Activated gamma-delta T cell treated with Interleukin-2 at 50 U/mL for 16 hours (primary cell): ENCODE measurements at places on chromosomes 1 and 21.

GRCh38 chr1:8876087-8876486 lies 2.4 kb downstream of the ENO1 start:
- DNase-seq = no peak

GRCh38 chr1:191641420-191642260 lies 516.6 kb upstream of the RGS18 start:
- no peak for DNase-seq

- DNase-seq = no peak
Observed at GRCh38 chr21:41805038-41805437, 38.2 kb upstream of the RIPK4 start.

GRCh38 chr21:44757731-44758130 lies 43.9 kb downstream of the UBE2G2 start:
- no peak for DNase-seq

DNA sequence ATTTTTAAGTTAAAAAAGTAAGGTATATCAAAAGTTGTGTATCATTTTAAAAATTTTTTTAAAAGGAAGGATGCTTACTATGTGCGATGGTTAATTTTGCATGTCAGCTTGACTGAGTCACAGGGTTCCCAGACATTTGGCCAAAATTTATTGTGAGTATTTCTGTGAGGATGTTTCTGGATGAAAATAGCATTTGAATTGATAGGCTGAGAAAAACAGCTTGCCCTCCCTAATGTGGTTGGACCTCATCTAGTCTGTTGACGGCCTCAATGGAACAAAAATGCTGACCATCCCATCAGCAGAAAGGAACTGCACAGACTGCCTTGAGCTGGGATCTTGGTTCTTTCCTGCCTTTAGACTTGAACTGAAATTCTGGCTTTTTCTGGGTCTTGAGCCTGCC lies 724.5 kb downstream of the NCAM2 start:
- no peak for DNase-seq

DNA sequence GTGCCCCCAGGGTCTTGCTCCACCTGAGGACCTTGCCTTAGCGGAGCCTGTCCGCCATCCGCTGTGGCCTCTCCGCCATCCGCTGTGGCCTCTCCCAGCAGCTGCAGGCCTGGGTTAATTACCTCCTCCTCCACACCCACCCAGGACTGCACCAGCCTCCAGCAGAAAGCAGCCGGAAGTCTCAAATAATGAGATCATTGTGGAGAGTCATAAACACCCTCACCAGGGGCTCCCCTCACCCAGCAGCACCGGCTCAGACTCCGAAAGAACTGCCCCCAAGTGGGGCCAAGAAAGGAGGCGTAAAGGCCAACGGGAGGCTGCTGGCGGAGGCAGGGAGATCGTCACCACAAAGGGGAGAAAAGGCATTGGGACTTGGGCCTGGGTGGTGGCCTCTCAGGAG lies 10.7 kb upstream of the GPR153 start:
- DNase-seq = no peak

DNA sequence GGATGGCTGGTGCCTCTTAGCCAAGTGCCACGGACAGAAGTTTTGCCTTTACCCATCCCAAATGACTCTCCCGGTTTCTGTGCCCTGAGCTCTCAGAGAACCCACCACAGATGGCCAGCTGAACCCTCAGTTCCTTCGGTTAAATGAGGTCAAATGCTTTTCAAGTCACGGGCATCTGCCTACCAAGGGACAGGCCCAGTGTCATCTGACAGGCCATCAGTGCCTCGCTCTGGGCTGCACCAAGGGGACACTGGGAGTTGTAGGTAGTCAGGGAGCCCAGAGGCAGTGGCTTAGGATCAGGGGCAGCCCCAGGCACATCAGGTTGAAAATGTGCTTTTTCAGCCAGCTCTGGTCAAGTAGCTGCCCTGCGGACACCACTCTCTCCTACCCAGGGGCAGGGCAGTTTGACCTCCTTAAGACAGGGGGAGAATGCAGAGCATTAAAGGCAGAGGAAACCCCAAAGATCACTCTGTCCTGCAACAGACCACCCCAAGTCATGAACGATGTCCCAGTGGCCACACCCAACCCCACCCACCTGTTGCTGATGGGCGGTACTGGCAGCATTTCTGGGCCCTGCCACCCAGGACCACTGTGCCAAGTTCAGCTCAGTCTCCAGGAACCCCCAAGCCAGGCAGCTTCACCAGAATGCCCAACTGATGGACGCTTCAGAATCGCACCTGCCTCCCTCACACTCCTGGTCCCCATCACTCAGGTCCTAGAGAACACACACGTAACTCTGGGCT lies 60.7 kb downstream of the CASZ1 start:
- DNase-seq = no peak

GRCh38 chr1:197633447-197634078 lies 141.7 kb downstream of the DENND1B start:
- no peak for DNase-seq

DNA sequence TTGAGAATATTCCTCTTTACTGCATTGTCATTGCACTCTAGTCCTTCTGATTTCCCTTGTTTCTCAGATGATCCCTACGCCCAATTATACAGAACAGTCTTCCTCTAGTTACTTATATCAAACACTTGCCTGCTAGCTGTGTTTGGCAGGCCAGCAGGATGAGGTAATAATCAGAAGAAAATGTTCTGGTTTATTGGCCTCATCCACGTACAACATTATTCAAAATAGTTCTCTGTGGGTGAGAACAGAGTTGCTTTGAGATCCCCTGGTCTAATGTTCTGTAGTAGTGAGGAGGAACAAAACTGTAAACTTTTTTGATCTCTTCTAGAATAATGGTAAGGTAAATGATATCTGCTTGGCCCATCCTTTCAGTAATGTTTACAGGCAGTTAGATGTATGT lies 22.3 kb upstream of the C1orf105 start:
- DNase-seq = no peak

- peak; percentile 71 for DNase-seq
Observed at GRCh38 chr1:44652445-44653106, 21.7 kb downstream of the TMEM53 start.

- no peak for DNase-seq
Observed at GRCh38 chr21:45533846-45534635, 8.2 kb downstream of the SLC19A1 start.

DNA sequence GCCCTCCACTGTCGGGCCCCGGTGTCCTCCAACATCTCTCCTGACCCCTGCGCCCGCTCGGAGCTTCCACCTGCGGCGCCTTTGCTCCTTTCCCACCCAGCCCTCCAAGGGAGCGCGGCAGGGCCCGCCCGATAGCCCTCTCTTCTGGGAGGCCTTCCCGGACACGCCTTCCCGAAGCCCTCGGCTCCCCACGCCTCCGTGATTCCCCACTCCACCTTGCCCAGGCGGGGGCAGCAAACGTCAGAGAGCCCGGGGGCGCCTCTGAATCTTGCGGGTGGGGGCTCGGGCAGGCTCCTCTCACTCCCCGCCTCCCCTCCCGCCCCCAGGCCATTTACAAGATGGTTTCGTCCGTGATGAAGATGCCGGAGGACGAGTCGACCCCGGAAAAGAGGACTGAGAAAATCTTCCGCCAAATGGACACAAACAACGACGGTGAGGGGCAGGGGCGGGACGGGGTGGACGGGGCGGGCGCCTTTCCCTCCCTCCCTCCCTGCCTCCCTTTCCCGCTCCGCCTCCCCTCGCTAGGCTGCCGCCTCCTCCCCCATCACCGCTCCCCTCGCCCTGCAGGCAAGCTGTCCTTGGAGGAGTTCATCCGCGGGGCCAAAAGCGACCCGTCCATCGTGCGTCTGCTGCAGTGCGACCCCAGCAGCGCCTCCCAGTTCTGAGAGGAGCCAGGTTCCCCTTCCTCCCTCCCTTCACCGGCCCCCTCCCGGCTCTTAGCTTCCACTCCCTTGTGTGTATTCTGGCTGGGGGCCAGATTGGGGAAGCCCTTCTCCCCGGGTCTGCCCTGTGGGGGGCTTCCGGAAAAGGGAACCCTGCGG lies 7.1 kb downstream of the HPCA start:
- no peak for DNase-seq

DNA sequence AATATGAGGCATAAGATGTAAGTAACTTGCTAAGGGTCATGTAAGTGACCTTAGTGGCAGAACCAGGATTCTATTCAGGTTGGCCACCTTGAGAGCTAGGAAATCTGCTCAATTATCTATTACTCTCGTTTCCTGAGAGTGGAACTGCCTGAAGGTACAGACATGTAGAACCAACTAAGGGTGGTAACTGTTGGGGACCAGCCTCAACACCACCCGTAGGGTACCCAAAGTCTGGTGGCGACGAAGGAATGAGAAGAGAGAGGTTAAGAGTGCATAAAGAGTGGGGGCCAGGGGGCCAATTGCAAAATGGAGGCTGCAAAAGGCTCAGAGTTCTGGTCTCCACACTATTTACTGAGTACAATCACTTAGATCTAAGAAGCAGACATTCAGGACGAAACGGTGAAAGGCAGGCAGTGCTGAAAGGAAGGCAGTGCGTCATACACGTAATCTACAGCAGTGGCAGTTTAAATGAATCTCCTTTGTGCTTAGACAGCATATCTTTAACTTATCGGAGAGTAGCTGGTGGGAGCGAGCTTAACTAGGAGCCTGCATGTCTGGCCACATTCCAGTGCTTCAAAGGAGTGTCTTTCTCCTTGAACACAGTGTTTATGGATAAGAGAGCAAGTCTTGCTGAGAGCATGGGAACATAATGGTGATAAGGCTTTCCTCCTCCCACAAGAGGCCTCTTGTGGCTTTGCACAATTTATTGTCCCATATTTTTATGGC lies 25.0 kb downstream of the SRSF4 start:
- DNase-seq = no peak

DNA sequence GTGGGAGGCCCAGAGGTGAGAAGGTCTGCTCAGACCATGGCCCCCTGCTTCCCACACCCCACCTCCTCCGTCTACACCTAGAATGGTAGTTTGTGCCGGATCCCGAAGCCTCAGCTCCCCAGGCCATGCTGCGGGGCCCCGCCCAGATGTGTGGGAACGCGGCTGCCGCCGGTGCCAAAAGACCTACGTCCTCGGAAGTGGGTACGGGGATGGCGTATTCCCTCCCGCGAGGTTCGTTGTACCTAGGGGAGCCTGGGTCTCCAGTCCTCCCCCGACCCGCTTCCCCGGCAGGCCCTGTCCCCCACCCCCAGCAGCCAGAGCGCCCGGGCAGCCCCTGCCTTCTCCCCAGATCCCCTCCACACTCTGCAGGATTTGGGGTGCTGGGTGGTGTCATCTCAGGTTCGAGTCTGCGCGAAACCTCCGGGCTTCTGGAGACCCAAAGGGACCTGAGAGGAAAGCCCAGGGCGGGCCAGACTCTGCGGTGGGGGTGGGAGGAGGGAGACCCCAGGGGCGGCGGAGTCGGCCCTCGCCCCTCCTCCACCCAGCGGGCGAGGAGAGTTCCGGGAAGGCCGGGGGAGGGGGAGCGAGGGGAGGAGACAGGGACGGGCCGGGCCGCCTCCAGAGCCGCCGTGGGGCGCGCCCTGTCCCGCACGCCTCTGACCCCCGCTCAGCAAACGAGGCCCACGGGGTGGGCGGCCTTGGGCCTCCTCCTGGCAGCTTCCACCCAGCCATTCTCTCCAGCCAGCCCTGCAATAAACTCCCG lies 6.2 kb upstream of the PRDM16 start:
- no peak for DNase-seq

GRCh38 chr21:45146801-45147200 lies 72.4 kb downstream of the ADARB1 start:
- no peak for DNase-seq
